ENCODE measurements at places on chromosomes 7 and 10.

DNA sequence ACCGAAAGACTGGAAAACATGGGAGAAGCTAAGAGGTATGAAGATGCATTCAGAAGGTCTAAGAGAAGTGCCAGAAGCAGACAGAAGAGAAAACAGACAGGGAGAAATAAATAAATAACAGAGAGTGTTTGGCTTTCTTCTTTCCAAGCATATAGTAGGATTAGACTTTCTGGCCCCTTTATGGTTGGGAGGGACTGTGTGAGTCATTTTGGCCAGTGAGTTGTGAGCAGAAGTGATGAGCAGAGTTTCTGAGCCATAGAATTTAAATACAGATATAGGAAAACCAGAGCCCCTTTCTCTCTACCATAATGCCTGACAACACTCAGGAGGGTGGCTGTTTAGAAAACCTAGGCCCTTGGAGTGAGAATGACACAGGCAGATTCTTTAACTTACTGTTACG, 171.0 kb downstream of the PPP1R17 start:
- DNase-seq: no peak

DNA sequence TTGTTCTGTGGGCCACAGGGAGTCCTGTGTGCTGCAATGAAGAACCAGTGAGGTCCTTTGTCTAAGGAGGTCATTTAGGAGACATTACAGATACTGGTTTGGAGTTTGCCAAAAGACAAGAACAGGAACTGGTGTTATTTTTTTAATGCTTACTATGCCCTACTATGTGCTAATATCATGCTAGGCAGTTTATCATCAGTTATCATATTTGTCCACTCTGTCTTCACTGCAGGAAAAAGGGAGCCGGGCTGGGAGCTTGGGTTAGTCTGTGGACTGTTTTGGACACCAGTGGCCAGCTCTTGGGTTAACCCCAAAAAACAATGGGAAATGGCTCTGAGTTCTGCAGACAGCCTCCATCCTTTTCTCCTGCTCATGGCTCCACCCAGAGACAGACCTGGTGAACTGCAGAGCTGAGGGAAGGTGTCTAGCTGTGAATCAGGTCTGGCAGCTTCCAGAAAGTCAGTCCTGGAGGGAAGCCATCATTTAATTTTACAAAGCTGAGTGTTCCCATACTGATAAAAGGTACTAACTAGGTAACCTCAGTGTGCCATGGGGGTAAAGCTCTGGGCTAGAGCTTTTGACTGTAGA, 101.2 kb upstream of the ZNF746 start:
- DNase-seq: no peak

- DNase-seq: no peak
These were observed 509.3 kb downstream of the SORCS3 start for GRCh38 chr10:105150259-105150880.

- no peak for DNase-seq
These were observed 43.6 kb downstream of the NSUN6 start for GRCh38 chr10:18607503-18608378.

GRCh38 chr7:132397070-132397469, 179.2 kb downstream of the PLXNA4 start:
- no peak for DNase-seq

GRCh38 chr10:125375210-125375609, 214.8 kb upstream of the CTBP2 start:
- no peak for DNase-seq

Data from stimulated activated CD8-positive, alpha-beta memory T cell treated with anti-CD3 and anti-CD28 coated beads, Interleukin-15, amount 100 ng/mL, for 24 hours (primary cell).